CD4-positive, alpha-beta T cell treated with Interleukin-10 for 1 hour (primary cell): ENCODE measurements at places on chromosomes 1 and 21.

DNA sequence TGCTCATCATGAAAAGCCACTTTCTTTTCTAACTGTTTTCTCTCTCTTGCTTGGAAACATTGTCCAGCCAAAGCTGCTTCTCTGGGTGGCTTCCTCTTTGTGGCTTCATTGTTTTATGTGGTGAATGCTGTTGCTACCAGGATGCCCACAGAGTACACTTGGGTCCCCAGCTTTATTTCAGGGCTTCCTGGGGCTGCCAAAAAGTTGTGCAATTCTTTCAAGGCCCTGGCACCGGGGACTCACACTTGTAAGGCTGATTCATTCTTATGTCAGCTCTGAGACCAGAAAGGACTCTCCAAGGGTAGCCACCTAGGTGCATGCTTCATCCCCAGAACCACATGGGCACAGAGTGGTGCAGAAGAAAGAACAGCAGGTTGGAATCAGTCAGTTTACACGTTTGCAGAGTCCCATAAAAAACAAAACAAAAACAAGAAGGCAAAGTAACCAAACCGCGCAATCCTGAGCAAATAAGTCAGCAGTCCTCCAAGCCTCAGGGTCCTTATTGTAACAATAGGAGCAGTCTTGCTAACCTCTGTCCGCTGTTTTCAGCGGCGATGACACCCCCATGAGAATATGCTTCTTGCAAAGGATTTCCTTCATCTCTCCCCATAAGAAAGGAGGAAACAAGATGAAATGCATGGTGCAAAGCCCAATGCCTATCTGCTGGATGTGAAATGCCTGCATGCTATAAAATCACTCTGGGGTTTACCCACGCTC lies 89.9 kb upstream of the SSX2IP start:
- DNase-seq, result peak; percentile 6

DNA sequence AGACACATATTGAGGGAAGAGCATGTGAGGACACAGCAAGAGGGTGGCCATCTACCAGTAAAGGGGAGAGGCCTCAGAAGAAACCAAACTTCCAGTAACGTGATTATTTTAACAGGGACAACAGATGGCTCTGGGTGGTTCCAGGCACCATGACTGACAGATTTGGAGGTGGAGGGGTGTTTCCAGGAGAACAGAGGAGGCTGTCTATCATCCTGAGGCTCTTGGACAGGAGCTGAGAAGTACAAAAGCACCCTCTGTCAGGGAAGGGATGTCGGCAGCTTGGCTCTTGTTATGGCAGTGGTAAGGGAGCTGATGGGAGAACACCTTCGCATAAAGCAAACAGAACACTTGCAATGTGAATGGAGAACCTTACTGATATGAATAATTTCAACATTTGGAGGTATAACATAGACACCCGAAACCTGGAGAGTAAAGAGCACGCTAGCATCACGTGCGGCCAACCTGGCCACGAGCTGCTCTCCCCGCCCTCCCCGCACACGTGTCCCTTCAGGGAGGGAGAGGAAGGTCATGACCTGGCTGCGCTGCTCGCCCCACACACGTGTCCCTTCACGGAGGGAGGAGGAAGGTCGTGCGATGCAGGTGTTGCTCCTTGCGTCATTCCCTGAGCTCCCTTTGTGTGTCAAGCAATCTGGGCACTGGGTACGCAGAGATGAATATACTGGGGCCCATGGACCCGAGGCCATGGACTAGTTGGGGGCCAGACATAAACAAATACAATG lies 37.5 kb upstream of the NLRP3 start:
- no peak for DNase-seq

DNA sequence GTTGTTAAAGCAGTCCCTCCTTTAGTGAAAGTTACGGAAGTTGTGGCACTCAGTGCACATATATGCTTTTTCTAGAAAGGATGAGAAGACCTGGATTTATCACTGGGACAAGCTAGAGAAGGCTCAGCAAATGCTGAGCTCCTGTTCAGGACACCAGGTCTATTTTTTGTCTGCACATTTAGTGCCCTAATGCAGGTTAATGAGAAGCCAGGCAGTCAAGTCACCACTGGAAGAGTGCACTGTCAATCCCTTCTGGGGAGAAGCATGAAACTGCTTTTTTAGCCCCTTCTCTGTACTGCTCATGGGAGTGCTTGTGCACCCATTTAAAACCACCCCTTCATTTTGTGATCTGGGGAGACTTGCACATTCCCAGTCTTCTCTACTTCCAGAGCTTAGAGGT lies 624.1 kb upstream of the USP24 start:
- no peak for DNase-seq

GRCh38 chr1:210750468-210750867 lies 383.5 kb downstream of the KCNH1 start:
- no peak for DNase-seq

DNA sequence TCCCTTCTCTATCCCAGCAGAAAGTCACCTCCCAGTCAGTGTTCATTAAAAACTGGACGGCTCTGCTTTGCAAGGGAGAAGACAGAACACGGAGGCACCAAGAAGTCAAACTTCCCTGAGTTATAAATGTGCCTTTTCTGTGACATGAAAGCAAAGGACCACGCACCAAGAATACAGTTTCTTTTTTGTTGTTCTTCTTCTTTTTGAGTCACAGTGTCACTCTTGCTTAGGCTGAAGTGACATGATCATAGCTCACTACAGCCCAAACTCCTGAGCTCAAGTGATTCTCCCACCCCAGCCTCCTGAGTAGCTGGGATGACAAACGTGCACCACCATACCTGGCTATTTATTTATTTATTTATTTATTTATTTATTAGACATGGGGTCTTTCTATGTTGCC lies 22.7 kb downstream of the GLUL start:
- DNase-seq, result no peak

- no peak for DNase-seq
Observed at GRCh38 chr1:9344426-9345200, 51.9 kb downstream of the SPSB1 start.
